AG10803 (cell line): ENCODE measurements at places on chromosomes 11 and 22.
A peak's percentile ranks its signal among the peaks of the same experiment; 100 is the strongest.

- no peak for DNase-seq
These were observed 592.0 kb downstream of the BRD1 start for GRCh38 chr22:49235463-49236300.

GRCh38 chr11:130088919-130089673 is 19.4 kb downstream of the APLP2 start:
- no peak for DNase-seq

DNA sequence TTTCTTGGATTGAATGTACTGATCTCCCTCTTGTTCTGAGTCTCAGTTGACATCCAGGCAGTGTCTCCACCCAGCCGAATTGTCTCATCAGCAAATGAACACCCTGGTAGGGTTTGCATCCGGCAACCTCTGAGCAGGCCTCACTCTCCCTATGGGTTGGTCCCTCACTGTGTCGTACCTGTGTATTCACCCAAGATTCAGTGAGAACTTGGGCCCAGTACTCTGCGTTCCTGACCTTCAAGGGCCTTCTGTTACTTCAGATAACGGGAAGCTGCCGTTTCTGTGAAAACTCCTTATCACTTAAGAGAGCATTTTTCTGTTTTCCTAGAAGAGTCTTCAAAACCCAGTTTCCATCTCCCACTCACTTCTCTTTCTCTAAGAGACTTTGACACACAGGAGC is 915.6 kb downstream of the TBC1D22A start:
- no peak for DNase-seq

GRCh38 chr22:19873138-19873959 is 18.7 kb upstream of the GNB1L start:
- DNase-seq, result no peak

DNA sequence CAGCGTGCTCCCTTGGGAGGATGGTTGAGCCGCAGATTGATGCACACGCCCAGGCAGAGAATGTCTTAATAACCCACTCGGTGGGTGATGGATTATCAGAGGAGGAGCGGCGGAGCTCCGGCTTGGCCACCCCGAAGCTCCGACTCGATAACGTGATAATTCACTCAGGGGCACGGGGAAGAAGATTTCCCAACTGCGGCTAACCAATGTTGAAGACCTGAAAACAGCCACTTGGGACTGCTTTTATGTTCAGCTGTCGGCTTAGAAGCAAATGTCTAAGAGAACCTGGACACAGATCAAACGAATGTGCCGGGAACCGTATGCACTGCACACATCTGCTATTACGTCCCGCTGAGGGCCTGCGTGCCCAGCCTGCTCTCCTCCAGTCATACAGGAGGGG is 206.8 kb upstream of the CADM1 start:
- DNase-seq, result peak; percentile 6
